ENCODE measurements at places on chromosomes 13 and 19.
A peak's percentile ranks its signal among the peaks of the same experiment; 100 is the strongest.

DNA sequence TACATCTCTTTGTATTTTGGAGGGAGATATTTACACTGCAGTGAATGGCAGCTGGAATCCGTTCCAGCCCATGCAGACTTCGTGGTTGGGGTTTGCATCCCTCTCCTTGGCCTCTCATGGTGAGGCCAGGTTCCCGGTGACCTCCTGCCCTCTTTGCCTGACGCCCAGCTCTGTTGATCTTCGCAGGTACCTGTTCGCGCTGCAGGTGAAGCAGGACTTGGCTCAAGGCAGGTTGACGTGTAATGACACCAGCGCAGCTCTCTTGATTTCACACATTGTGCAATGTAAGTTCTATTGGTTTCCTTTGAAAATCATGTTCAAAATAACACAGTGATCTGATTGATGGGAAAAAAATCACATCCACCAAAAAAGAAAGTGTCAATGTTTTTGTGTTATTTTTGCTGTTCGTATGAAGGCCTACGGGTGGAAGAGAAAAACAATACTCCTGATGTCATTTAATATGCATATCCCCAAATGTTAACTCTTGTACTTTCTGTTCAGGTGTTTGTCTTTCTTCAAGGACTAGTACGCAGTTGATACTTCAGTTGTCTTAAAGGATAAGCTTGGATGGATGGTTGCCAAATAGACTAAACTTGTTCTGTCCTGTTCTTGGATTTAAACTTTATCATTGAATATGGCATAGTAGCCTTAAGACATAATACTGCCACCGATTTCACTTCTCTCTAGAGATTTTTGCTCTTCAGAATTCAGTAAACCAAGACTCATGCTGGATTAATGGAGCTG is 199.1 kb downstream of the STK24 start:
- DNase-seq = no peak

DNA sequence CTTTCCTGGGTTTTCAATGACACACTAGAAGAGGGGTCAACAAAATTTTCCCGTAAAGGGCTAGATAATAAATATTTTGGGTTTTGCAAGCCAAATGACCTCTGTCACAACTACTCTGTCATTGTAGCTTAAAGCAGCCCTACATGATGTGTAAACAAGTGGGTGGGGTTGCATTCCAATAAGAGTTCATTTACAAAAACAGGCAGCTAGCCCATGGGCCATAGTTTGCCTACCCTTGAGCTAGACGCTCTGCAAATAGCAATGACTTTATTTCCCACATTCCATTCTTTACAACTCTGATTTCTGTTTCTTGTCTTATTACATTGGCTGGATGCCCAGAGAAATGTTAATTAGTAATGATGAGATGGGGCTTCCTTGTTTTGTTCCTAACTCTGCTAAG is 76.0 kb downstream of the ZNF557 start:
- DNase-seq = no peak

DNA sequence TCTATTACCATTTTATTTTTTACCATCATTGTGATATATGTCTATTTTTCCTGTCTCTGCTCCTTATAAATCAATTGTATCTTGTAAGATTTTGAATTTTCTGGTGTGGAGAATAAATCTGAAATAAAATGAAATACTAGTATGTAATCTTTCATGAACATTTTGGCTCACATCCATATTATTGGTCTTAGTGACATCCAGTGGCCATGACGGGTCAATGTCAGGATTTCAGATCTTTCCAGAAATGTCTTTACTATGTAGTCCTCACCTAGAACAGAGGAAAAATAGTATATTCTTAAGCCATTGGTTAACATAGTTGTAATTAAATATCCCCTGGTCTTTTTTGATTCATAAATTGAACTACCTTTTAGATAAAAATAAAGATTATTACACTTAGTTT is 109.8 kb upstream of the GPC6 start:
- DNase-seq = no peak

DNA sequence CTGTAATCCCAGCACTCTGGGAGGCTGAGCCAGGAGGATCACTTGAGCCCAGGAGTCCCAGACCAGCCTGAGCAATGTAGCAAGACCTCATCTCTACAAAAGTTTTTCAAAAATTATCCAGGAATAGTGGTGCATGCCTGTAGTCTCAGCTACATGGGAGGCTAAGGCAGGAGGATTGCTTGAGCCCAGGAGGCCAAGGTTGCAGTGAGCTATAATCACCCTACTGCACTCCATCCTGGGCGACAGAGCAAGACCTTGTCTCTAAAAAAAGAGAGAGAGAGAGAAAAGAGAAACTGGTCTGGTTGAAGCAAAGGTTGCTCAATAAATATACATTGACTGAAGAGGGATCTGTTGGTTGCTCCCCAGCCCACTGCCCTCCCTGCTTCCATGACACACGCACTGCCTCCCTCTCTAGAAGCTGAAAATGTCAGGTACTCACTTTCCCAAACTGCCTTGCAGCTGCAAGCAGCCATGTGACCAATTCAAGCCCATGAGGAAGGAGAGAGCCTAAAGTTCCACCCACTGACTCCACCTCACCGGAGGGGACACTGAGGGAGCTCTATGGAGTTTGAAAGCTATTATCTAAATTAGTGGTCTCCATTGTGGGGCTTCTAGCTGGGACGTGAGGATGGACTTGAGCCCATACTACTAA is 14.0 kb downstream of the CEACAM16 start:
- no peak for DNase-seq

DNA sequence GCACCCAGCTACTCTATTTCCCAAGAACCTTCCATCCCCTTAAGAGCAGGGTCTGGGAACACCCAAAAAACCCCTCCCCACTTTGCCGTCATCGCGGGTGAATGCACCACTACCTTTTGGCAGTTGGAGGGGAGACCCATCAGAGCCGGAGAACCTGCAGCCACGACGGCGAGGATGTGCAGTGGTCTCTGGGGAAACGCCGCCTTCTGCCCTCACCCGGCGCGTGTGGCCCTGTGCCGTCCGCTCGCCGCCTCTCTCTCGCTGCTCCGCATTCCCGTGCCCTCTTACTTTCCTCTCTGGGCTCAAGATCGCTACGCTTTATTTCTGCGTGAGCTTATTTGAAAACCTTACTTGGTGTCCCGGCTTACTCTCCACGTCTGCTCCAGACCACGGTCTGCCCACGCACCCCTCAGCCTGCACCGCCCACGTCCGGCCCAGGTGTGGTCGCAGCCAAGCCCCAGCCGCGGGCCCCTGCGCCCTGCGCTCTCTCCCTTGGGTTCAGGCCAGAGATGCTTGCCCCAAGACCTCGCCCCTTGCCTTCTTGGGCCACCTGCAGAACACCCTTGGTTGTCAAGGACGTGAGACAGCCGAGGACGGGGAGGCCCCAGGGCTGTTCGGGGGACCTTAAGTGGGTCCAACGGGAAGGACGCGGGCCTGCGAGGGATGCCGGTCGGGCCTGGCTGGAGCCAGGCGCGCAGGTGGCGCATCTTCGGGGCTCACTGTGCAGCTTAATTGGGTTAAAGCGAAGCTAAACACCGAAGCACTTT is 2.0 kb upstream of the MAB21L1 start:
- DNase-seq = no peak

DNA sequence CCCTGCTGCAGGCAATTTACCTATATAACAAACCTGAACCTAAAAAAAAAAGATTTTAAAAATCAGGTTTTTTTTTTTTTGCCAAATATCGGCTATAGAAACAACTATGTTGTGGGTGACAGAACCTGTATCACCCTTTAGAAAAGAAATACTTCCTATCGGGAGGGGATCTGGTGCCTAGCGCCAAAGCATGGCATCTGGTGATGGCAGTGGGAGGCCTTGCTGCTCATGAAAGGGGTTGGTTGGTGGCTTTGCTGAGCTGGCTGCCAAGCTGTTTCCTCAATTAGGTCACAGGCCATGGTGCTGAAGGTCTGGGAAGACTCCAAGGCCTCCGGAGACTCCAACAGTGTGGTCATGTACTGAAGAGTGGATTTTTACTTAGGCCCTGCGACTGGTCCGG is 328.5 kb downstream of the KLF5 start:
- DNase-seq = no peak

DNA sequence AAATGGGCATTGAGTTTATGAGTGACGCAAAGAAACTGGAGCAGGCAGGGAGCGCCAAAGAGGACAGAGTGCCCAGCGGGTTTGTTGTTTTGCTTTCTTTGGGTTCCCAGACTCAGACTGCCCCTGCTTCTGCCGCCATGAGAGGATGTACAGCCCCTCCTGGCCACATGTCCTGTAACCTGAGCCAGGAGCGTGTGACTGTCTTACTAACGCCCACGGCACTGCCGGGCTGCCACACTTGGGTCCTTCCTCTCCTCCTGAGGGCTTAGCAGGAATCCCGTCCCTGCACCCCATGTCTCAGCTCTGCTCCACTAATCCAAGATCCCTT is 80.5 kb downstream of the GPR12 start:
- DNase-seq = peak; percentile 30

- peak; percentile 84 for DNase-seq
These were observed 16.6 kb upstream of the EPHX3 start for GRCh38 chr19:15248648-15249527.

DNA sequence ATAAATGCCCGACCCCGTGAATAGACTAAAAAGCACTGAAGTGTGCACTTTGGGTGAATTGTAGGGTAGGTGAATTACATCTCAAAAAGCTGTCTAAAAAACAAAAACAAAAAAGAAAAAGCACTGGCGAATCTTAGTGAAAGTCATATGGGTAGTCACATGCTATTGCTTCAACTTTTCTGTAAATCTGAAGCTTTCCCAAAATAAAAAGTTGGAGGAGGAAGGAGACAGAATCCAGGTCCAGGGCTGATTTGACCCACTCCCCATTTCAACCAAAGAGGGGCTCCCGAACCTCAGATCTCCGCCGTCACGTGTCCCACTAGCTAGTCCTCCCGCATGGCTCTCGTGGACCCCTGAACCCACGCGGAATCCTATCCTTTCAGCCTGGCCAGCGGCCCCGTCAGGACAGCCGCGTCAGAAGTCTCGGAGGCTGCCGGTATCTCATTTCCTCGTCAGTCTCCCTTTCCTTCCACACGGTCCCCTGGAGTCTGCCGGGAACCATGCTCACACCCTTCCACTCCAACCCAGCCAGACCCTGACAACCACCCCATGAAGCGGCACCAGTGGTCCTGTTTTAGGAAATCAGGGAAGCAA is 6.1 kb downstream of the PPP1R12C start:
- DNase-seq = no peak

DNA sequence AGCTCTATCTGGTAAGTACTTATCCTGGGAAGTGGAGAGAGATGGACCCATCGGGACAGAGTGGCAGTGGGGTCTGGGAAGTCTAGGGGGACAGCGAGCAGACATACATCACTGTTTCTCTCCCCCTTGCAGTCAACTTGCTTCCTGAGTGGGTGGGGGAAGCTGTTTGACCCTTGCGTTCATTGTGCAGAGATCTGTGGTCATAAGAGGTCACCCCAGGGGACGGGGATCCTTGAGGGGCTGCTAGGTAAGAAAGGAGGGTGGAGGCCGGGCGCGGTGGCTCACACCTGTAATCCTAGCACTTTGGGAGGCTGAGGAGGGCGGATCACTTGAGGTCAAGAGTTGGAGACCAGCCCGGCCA is 474 bp downstream of the ARHGEF18 start:
- DNase-seq = no peak

DNA sequence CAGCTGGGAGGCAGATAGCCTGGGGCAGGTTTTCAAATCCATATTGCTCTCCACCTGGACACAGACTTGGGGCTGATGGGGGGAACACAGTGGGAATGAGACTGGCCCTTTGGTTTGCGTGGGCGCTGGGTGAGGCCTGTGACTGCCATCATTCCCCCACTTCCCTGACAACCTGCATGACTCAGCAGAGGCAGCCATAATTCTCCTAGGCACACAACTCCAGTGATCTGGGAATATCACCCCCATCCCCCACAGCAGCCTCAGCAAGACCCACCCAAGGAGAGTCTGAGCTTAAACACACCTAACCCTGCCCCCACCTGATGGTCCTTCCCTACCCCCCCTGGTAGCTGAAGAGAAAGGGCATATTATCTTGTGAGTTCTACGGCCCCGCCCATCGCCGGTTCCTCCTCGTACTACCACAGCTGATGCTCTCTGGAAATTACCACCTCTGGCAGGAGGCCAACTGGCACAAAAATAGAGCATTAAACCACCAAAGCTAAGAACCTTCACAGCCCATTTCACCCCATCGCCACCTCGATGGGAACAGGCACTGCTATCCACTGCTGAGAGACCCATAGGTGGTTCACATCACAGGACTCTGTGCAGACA is 71.0 kb downstream of the RNF17 start:
- DNase-seq = no peak

- DNase-seq = no peak
These were observed 2832.9 kb upstream of the PCDH20 start for GRCh38 chr13:64248371-64249065.

- DNase-seq = peak; percentile 11
These were observed 15.7 kb downstream of the RANBP3 start for GRCh38 chr19:5961969-5962945.

DNA sequence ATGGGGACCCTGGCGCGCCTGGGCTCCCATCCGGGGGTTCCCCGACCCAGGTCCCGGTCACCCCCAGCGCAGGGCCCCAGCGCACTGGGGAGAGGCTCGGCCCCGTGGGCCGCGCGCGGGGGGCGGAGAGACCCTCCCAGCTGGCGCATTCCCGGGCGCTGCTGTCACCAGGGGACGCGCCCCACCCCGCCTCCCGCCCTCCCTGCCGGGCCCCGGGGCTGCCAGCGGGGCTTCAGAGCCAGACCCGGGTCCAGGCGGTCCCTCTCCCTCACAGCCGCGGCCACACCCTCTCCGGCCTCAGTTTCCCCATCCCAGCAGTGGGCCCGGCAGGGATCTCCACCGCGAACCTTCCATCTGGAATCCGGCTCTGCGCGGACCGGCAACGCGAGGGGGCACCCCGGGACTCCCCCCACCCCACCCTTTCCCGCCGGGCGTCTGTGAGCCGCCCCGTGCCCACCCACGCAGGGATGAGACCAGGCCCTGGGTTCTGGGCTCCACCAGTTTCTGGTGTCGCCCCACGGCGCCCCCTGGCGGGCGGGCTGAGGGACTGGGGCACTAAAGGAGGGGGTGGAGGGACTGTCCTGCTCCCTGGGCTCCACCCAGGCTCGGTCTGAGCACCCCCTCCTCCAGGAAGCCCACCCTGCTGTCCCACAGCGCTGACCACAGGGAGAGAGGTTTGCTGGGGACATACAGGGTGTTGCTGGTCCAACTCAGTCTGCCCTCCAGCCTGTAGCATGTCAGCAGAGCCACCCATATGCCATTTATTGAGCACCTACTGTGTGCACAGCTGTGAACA is 878 bp upstream of the ADAMTSL5 start:
- no peak for DNase-seq

DNA sequence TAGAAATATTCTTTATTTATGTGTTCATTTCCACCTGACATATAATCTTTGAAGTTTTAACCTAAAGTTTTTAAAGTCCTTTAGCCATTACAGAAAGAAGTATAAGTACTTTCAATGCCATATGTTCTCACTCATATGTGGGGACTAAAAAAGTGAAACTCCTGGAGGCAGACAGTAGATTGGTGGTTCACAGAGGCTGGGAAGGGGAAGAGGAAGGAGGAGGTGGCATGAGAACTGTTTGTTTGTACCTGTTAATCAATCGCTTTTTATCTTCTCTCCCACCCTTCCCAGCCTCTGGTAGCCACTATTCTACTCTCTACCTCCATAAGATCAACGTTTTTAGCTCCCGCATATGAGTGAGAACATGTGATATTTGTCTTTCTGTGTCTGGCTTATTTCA is 131.1 kb downstream of the MYO16 start:
- DNase-seq = no peak

- no peak for DNase-seq
These were observed 734 bp upstream of the LRRC8E start for GRCh38 chr19:7887408-7888144.

Data from HT1080 (cell line).